ENCODE measurements at places on chromosomes 3 and 15. TPM values are rescaled to one million over a fixed set of nuclear protein-coding genes. Genes with fewer than 3 reads are reported as not detected.

DNA sequence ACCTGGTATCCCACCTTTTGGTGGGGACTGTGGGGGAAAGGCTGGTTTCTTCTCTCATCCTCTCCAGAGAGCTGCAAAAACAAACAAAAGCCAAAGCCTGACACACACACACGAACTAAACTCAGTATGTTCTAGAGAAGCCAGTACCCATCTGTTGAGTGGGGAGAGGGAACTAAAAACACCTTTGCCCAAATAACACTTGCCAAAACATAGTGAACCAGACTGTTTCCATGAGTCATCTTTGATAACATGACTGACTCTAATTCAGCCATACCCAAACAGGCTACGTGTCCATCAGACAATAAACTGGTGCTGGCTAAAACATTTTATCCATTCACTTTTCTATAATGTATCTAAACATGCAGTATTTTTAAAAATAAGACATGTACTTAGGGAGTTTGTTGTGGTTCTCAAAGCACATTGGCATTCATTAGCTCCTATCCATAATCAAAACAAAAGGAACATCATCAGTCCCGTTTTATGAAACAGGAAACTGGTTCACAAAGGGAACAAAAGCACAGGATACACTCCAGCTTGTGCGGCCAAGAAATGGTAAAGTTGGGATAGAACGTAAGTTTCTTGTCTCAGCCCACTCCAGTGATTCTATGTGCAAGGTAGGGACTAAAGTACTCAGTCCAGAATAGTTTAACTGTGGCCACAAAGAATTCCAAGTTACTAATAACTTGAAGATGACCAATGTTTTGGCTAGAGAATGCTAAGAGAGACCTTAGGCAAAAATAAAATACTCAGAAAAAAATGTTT is 16.1 kb downstream of the LYSMD2 start:
- no peak for DNase-seq

DNA sequence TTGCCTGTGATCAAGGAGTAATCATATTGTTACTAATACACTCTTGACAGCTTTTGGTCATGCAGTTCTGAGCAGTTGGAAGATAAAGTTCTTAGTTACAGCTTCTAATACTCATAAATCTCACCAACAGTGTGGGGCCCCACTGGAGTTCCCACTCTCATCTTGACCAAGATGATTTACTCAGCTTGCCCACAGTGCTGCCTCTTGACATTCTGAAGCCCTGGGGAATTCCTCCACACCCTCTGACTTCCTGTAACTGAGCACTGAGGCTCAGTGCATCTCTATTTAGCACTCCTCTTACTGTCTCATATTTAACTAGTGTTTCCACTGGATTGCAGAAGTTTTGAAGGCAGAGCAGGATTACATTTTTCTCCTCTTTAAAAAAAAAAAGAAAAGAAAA is 1.9 kb upstream of the ARL6IP5 start:
- peak; percentile 90 for DNase-seq

ESYT3 gene
- total RNA-seq, result 4.1 TPM

TMEM158 gene
- 72.2 TPM for total RNA-seq

TGM5 gene
- total RNA-seq, result 13.7 TPM

- peak; percentile 35 for DNase-seq
Observed at GRCh38 chr3:39473452-39474125, 6.1 kb downstream of the MOBP start.

DNA sequence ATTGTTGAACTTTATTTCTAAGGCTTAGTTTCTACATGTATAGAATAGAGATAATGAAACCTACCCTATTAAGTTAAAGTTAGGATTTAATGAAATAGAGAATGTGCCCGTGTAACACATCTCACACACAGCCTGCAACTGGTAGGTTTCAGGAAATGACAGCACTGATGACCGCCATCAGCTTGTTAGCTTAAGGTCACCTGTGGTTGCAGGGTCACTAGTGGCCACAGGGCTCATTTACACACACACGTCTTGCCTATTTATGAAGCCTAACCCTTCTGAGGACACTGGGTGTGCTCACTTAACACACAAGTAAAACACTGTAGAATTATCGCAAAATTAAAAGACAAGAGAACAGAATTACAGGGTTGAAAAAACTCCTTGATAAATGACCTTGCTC is 20.1 kb downstream of the CHRM5 start:
- DNase-seq, result no peak

DNA sequence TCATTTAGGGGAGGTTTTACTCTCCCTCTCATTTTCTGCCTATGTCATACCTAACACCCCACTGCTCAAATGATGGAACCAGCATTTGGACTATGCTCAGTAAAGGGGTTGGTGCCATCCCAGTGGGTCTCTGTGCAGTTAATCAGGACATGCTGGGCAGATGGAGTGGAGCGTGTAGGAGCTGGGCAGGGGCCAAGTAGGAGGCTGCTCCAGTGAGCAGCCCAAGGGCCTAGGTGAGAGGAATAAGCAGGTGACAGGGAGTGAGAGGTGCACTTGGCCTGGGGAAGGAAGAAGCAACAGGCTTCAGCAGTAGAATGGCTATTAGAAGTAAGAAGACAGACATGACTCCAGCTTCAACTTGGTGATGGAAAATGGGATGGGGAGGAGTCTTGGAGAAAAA is 72.2 kb downstream of the EPHB1 start:
- DNase-seq, result no peak

DNA sequence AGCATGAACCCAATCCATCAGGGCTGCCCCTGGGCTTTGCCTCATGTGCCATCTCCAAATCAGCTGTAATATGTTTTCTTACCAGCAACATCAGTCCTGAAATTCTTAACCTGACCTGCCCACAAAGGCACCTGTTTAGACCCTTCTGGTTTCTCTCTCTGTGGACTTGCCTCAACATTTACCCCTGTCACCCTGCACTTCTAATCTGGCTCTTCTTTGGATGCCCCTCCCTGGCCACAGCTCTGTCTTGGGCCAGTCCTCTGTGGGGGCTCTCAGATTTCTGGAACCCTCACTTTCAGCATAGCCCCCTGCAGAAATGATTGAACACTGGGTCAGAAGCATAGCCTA is 168.7 kb upstream of the STAC start:
- no peak for DNase-seq

TXNRD3 gene
- total RNA-seq, result 19.3 TPM

PLSCR5 gene
- total RNA-seq, result 6.0 TPM

DNA sequence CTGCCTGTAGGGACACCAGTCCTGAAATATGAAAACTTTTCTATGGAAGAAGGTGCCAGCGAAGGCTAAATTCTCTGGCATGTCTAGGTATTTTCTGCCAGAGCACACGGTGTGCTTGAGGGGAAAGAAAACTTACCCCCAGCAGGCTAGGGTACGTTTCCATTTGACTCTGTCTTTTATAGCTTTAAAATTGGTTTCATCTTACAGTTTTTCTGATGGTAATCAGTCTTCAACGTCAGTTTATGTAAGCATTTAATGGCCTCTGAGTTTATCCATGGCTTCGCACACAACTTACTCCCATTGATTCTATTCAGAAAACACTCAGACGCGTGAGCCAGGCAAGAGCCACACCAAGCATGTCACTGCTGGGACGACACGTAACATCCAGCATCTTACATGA is 249.7 kb downstream of the ADAMTS17 start:
- DNase-seq, result no peak

ABTB1 gene
- 13.0 TPM for total RNA-seq

- DNase-seq, result no peak
Observed at GRCh38 chr3:171491361-171491760, 31.2 kb upstream of the TNIK start.

DNA sequence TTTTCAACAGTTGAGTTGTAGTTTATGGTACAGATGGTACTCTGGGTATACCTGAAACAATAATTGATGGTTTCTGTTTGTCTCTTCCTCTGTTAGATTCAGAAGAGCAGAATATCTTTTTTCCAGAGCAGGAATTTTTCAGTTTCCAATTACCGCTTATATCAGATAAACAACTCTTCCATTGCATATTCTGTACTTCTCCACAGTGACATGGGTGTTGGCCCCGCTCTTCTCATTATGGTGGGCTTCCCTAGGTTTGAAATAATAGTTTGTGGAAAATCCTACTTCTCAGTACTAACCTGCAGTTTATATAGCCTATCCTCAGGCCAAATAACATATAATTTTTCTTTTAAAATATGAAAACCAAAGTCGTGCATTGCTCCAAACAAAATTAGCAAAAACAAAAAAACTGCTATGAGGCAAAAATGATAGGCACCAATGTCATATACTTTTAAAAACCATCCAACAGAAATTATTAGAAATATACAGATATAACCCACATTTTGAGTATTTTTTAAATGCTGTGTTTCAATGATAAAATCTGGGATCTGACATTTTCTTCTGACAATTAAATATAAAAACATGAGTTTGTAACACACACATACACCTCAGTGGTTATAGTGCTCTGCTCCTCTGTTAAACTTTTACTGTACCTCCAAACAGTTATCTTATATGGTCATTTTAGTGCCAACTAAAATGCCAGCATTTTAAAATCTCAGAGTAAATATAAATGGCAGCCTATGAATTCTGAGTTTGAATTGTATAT is 56.8 kb downstream of the CMSS1 start:
- DNase-seq, result no peak

DNA sequence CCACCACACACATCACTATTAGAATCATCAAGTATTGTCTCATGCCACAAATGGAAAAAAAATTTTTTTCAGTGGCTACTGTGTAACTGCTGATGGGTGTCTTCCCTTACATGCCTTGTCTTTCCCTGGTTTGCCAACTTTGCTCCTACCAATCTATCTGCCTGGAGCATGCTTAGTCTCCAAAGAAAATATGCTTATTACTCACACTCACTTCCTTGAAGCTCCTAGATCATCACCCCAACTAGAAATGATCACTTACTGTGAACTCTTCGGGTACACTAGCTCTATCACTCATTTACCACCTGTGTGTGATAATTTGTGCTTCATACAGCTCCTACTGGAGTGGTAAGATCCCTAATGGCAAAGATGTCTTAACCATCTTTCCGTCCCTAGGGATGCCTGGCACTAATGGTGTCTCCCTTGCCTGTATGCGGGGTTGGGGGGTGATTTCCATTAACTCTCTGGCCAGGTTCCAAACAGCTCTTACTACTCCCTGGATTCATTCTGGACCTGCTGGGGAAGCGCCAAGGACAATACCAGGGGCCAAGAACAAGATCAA is 799 bp downstream of the VPS33B start:
- no peak for DNase-seq

- DNase-seq, result no peak
Observed at GRCh38 chr15:71648095-71648494, 162.3 kb upstream of the NR2E3 start.

GRCh38 chr3:160052385-160053047 is 63.9 kb downstream of the IL12A start:
- no peak for DNase-seq

CASR gene
- 1.4 TPM for total RNA-seq

PRSS50 gene
- not detected for total RNA-seq

DNA sequence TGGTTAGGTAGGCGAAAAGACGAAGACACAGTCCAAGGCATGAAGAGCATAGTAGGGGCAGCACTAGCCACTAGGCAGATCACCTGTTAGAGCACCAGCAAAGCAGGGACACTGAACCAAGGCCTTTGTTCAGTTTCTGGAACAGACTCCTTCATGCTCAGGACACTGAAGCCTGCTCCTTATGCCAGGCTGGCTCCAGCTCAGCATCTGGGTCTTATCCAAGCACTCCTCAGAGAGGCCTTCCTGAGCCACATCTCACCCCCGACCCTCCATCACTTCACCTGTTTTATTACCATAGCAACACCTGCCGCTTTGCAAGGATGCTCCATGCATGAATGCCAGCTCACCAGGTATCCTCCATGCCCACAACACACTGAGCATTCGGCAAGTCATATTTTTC is 206.3 kb upstream of the CHRNA7 start:
- no peak for DNase-seq

GRCh38 chr3:149555927-149556326 is 81.4 kb downstream of the TM4SF4 start:
- no peak for DNase-seq

DNA sequence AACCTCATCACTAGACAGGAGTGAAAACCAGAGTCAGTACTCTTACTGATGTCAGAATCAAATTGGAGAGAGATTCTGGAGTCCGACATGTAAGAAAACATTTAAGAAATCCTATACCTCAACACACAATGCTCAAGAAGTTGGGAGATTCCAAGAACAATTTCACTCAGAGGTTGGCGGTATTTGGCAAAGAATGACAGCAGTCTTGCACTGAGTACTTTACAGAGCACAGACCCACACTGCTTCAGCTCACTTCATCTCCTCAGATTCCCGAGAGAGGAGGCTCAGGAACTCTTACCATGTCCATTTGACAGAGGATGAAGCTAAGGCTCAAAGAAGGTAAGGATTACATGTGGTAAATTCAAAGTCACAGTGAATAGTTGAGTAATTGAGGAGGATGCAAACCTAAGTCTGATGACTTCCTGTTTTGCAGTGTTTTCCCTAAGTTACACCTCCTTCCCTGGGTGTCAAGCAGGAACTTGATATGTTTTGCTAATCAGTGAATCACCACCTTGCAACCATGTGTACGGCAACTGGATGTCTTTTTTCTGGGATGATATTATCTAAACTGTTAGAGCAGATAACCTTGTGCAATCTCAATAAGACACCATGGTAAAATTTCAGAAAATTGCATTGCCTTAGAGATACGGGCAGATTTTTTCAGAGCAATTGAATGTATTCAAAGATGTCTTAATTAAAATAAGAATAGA is 61.3 kb upstream of the MME start:
- no peak for DNase-seq

DNA sequence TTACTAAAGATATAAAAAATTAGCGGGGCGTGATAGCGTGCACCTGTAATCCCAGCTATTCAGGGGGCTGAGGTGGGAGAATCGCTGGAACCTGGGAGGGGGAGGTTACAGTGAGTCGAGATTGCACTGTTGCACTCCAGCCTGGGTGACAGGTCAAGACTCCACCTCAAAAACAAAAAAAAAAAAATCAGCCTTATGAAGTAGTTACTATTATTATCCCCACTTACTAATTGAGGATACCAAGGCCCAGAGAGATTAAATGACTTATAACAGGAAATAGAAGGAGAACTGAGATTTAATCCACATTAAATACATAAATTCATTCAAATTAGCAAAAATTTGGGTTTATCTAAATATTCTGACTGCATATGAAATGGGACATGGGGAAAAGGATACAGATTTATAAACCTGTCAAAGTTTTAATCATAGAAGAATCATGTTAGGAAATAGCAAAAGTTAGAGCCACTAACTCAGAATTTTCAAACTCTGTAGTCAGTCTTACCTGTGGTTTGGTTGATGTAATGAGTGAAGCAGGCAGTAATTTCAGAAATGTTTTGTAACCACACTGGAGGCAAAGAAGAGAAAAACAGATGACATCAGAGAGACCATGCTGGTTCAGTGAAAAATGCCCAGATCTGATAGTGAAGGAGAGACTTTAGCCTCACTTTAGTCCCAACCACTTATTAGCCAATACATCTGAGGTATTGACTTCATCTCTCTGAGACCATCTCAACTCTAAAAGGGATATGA is 25.0 kb upstream of the ACAP2 start:
- no peak for DNase-seq

POLQ gene
- total RNA-seq, result 2.4 TPM

RARB gene
- 30.3 TPM for total RNA-seq

RAB6B gene
- total RNA-seq, result 2.6 TPM

DNA sequence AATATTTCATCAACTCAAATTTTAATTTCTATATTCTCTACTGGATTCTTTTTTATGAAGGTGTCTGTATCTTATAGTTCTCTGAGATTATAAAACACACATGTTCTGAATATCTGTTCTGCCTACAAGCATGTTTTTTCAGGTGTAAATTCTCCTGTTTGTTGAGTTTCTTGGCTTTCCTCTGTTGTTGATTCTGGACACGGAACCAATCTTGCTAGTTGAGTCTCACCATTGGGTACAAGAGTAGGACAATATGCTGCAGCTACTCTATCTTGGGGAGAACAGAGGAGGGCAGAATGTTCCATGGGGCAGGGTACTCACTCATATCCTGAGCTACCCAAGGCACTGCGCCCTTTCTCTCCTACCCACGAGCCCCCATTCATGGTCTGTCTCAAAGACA is 104.9 kb downstream of the GREM1 start:
- no peak for DNase-seq

All from umbilical cord (tissue), 2 donors.